Left kidney (tissue), 8 donors: ENCODE measurements at places on chromosomes 2 and 18. TPM values are rescaled to one million over a fixed set of nuclear protein-coding genes. Genes with fewer than 3 reads are reported as not detected.
A peak's percentile ranks its signal among the peaks of the same experiment; 100 is the strongest.

The UGT1A5 gene
- polyA plus RNA-seq = not detected

DNA sequence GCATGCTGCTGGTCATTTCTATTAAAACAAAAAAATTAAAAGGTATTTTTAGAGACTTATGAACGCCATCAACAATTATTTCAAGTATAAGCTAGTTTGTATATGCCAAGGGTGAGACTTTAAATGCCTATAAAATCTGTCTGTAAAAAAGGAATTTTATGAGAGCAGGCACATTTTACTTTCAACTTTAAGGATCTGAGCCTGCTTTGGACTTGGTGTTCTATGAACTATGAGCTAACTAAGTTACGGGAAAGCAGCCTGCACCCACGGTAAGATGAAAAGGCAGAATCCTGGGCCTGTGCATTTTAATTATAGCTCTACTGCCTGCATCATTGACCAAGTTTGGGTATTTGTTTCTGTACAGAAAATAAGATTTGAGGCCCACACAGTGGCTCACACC lies 95.4 kb downstream of the PLEKHM3 start:
- DNase-seq = no peak

DNA sequence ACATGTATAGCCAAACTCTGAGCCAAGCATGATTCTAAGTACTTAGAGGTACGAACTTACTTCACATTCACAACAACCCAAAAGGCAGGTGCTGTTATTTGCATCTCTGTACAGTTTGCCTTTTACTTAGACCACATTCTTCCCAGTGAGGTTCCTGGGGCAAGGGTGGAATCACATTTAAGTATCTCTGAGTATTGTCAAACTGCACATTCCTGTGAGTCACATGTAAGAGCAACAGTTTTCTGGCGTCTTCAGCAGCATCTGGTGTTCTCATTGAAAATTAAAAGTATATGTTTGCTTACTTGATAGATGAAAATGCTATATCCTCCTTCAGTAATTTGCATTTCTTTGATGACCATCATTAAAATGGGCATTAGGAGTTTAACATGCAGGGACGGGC lies 119.1 kb downstream of the UXS1 start:
- no peak for DNase-seq

The ACTR1B gene
- 56.0 TPM for polyA plus RNA-seq

- DNase-seq = no peak
Measured at GRCh38 chr2:20627712-20628380, 23.1 kb downstream of the HS1BP3 start.

- DNase-seq = no peak
Measured at GRCh38 chr2:109069331-109070194, 59.4 kb upstream of the SH3RF3 start.

DNA sequence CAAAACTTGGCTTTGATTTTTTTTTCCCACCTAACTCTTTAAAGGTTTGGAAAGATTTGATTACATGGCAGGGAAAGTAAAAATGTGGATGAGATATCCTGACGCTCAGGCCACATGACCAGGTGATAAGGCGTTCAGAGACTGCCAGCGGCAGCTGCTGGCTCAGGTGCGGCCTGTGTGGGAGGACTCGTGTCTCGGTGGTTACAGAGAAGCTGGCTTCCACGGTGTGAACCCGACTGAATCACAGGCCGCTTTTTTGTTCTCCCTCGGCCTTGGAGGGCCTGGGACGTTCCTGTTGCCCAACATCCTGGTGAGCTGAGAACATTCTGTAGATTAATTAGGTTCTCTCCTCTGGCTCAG lies 124.2 kb upstream of the ZNF516 start:
- DNase-seq = peak; percentile 53

The DSC1 gene
- polyA plus RNA-seq = 2.9 TPM

DNA sequence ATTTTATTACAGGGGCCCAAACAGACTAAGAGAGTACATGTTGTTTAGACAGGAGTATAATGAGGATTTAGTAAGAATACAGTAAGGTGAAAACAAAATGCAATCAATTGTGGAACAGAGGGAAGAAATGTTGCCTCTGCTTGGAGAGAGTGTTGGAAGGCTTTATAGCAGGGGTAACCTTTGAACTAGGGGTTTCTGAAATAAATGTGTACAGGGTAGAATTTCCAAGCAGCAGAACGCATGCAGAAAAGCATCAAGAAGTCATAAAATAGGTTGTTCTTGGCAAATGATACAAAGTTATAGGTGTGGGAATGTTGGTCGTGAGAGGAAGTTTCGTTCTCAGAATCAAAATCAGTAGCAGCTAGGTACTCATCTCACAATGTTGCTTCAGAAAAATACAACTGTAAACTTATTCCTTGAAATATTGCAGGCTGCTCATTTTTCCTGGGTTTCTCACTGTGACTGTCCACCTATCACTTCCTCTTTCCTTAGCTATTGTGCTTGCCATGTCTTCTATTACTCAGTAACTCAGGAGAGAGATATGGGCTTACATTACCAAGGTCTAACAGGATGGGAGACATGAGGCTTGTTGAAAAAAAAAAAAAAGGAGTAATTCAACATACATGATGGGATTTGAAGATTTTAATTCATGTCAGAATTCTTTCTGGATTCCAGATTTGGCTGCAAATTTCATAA lies 17.1 kb upstream of the HNMT start:
- no peak for DNase-seq

The MDH1B gene
- 13.6 TPM for polyA plus RNA-seq

The SELENOI gene
- 27.6 TPM for polyA plus RNA-seq

The SRD5A2 gene
- polyA plus RNA-seq = 0.13 TPM

GRCh38 chr2:219352448-219353023 lies 20.0 kb upstream of the RESP18 start:
- DNase-seq = peak; percentile 36

DNA sequence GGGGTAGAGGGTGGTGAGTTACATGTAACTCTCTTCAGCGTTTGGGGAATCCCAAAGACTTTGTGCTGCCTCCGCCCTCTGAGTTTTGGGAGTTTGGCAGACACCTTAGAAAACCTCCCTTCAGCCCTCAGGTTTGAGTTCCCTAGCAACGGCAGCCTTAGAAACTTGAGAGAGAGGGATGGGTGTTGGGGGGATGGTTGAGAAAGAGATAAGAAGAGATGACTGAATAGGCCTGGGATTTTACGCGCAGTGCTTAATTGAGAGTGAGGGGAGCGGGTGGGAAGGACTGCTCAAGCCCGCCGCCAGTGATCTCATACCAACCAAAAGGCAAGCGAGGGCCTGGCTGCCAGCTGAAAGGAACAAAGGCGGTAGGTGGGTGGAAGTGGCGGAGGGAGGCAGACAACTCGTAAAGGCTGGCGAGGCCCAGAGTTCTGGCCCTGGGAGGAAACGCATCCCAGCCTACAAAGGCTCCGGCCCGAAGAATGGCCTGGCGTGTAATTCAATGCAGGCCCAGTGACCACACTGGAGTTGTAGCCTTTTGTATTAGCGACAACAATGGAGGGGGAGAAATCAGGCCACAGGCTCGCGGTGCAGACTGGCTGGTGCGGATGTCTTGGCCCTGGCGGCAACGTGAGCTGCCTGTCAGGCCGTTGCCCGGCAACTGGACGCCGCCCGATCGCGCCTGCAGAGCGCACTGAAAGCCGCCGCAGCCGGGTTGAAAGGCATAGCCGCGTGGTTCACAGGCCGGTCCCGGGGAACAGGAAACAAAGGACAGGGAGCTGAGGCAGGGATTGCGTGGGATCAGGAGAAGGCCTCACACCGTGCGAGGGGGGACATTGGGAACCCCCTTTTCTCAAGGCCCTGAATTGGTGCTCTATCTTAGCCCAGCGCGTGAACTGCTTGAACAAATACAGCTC lies 39.9 kb upstream of the DARS1 start:
- DNase-seq = peak; percentile 70

The FBXO36 gene
- polyA plus RNA-seq = 7.6 TPM

DNA sequence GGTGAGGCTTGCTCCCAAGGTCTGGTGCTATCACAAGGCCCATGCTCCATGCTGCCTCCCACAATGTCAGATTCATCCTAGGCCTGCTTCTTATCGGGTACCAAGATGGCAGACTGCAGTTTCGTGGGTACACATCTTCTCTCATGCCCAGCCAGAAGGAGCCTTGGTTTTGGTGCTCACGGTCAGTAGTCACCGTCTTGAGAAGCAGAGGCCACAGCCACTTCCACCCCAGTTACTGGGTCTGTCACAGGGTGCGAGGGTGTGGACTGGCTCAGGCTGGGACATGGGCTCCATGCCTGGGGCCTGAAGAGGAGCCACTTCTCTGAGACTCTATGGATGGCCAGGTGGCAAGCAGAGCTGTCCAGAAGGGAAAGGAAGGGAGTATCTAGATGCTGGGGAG lies 178.8 kb upstream of the HS6ST1 start:
- no peak for DNase-seq

The SMYD1 gene
- polyA plus RNA-seq = not detected

DNA sequence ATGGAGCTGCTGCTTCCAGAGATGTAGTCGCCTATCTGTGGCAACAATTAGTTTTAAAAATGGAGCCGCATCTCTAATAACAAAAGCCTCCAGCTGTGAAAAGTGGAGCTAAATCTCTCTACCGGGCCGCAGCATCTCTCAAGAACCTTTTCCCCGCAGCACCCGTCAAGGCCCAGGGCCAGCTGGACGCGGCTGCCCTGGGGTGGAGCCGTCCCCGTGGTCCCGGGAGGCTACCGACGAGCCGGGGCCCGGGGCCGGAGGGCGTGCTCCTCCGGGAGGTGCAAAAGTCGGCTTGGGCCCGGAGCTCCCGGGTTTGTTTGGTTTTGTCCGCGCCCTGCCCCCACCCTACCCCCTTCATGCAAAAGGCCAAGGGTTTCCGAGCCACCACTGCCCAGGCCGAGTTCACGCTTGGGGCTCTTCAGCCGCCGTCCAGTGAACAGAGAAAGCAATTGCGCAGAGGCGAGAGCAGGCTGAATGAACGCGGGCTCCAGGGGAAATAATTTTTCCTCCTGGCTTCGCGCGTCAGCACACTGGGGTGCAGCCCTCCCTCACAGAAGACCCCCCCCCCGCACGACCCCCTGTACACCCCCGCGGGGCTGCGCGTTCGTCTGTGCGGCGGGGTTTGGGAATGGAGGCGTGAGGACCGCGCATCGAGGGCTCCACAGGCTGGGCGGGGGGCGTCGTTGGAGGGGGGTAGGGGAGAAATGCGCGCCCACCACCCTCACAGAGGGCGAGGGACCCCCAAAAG lies 557 bp upstream of the GREB1L start:
- peak; percentile 33 for DNase-seq

GRCh38 chr18:72871091-72871490 lies 3.3 kb upstream of the NETO1 start:
- no peak for DNase-seq

GRCh38 chr18:36355511-36355910 lies 58.0 kb downstream of the FHOD3 start:
- no peak for DNase-seq

GRCh38 chr18:9690418-9691188 lies 17.5 kb upstream of the RAB31 start:
- no peak for DNase-seq

- no peak for DNase-seq
Measured at GRCh38 chr18:44786688-44787087, 106.0 kb downstream of the SETBP1 start.

The VAMP5 gene
- 33.8 TPM for polyA plus RNA-seq

The NEU2 gene
- polyA plus RNA-seq = not detected

The CXCR1 gene
- polyA plus RNA-seq = not detected

The XIRP2 gene
- polyA plus RNA-seq = not detected

DNA sequence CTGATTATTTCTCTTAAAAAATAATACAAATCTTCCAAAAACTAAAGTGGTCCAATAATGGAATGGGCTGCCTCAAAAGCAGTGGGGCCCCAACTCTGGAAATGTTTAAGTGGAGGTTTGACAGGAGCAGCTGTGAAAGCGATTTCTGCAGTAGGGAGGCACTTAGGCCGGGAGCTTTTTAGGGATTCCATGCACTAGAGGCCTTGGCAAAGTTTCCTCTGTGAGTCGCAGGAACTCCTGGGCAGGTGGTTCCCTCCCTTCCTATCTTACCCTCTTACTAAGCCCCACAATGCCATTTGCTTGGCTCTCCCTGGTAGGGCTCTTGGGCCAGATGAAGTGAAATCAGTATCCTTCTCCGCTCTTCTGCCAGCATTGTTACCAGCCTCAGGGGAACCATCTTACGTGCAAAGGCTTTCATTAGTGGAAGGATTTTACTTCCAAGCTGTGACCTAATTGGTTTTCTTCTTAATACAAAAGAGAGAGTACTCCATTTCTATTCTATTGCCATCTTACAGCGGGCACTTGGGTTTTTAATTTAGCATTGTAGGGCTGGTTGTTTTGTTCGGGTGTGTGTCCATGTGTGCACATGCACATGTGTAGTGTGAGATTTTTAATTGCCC lies 34.3 kb upstream of the C18orf32 start:
- no peak for DNase-seq

The KIAA2012 gene
- polyA plus RNA-seq = 0.12 TPM

DNA sequence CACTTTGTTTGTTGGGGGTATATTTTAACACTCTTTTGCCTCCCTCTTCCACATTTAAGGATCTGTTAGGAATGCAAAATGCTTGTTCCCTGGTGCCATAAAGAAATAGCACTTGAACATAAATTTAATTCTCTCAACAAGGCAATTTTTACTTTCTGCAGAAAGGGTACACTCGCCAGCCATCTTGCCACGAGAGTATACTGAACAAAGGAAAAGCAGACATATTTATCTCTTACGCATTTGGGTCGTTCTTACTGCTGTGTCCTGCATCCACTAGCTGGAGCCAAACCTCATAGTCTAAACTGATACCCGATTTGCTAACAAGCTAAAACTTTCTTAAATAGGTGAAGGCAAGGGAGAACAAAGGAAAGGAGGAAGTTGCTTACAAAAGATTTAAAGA lies 129.5 kb downstream of the B3GNT2 start:
- DNase-seq = no peak

The NPPC gene
- 0.18 TPM for polyA plus RNA-seq

The TDRD15 gene
- not detected for polyA plus RNA-seq

DNA sequence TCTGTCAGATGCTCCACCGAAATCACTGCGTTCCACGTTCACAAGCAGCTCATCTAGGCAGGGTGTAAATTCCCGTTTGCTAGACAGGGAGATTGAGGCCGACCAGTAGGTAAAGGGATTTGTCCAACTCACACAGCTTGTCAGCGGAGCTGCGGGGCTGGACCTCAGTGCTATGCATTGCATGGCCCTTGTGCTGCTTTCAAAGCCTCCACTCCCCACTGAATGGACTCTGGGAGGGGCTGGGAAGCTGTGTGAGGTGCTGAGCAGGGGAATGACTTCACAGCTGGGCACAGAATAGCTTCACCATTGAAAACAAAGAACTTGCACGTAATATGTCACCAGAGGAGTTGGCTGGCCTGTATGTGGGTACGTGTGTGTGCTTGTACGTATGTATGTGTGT lies 21.4 kb downstream of the CELF4 start:
- no peak for DNase-seq

The LRRFIP1 gene
- 101 TPM for polyA plus RNA-seq

The MERTK gene
- polyA plus RNA-seq = 22.9 TPM

The ZNF385B gene
- 16.8 TPM for polyA plus RNA-seq

The HOXD8 gene
- polyA plus RNA-seq = 170 TPM
